Suprapubic skin (tissue), 4 donors: ENCODE measurements at places on chromosomes 7 and 10. TPM values are rescaled to one million over a fixed set of nuclear protein-coding genes. Genes with fewer than 3 reads are reported as not detected.

The CRYGN gene
- not detected for total RNA-seq

DNA sequence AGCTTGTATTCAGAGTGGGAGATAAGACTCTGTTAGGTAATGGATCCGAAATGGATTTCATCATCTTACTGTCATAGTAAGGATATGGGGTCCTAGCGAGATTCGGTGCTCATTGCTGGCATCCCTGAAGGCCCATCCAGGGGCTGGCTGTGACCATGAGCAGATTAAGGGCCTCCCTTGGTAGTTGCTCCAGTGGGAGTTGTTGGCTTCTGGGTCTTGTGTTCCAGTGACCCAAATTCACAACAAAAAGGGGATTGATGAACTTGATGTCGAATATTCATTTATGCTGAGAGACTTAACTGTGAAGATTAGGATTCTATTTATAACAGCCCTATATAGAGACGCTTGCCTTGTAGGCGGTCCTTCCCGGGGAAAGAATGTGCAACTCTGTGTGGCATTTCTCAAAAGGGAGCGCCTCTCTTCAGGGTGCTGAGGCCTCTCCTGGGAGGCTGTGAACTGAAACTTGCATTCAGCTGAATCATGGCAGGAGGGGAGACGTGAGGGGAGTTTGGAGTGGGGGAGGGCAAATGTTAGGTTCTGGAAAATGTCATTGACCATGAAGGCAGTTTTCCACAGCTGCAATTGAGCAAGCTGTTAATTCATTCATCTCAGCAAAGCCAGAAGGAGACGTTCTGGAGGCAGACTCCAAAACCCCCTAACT is 233.1 kb upstream of the FZD8 start:
- no peaks in the 10 kb centered on the region for H3K36me3 ChIP-seq
- H3K27me3 ChIP-seq, result no peaks in the 10 kb centered on the region
- H3K27ac ChIP-seq, result no peak overlapping the region
- DNase-seq, result no peak

The SCIN gene
- total RNA-seq, result 4.9 TPM

GRCh38 chr10:95196046-95196445 is 2.0 kb downstream of the ACSM6 start:
- no peaks in the 10 kb centered on the region for H3K4me1 ChIP-seq
- no peak overlapping the region for H3K4me3 ChIP-seq
- no peak for DNase-seq
- H3K27ac ChIP-seq, result no peak overlapping the region
- no peaks in the 10 kb centered on the region for H3K36me3 ChIP-seq

DNA sequence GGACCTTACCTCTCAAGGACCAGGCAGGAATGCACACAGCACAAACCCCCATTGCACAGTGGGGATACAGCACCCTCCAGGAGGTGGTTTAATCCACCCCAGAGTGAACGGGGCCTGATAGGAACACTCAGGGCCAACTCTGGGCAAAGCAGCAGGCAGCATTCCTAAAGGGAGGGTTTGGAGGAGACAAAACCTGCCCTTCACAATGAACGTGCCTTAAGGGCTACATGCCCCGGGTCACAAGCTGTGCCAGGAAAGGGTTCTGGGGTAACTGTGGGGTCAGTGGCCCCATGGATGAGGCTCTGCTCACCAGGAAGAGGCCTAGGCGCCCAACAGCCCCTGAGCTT is 1.1 kb downstream of the GPRIN2 start:
- H3K27ac ChIP-seq, result no peak overlapping the region
- DNase-seq, result no peak
- H3K27me3 ChIP-seq, result peaks cover 56% of the 10 kb centered on the region
- peak overlapping the region; percentile 63 for H3K4me3 ChIP-seq
- H3K4me1 ChIP-seq, result peaks cover 19% of the 10 kb centered on the region
- no peaks in the 10 kb centered on the region for H3K36me3 ChIP-seq
